ENCODE measurements at places on chromosomes 4 and X.

GRCh38 chr4:8739317-8739716 is 132.3 kb downstream of the HMX1 start:
- no peak for DNase-seq

- DNase-seq = no peak
Observed at GRCh38 chrX:21770631-21771321, 12.9 kb upstream of the SMPX start.

- DNase-seq = no peak
Observed at GRCh38 chr4:3385711-3386420, 55.9 kb upstream of the HGFAC start.

- no peak for DNase-seq
Observed at GRCh38 chrX:132231587-132231986, 12.3 kb upstream of the RAP2C start.

GRCh38 chr4:177222781-177223180 is 86.9 kb upstream of the NEIL3 start:
- no peak for DNase-seq

- no peak for DNase-seq
Observed at GRCh38 chr4:140789759-140790158, 33.6 kb upstream of the TBC1D9 start.

DNA sequence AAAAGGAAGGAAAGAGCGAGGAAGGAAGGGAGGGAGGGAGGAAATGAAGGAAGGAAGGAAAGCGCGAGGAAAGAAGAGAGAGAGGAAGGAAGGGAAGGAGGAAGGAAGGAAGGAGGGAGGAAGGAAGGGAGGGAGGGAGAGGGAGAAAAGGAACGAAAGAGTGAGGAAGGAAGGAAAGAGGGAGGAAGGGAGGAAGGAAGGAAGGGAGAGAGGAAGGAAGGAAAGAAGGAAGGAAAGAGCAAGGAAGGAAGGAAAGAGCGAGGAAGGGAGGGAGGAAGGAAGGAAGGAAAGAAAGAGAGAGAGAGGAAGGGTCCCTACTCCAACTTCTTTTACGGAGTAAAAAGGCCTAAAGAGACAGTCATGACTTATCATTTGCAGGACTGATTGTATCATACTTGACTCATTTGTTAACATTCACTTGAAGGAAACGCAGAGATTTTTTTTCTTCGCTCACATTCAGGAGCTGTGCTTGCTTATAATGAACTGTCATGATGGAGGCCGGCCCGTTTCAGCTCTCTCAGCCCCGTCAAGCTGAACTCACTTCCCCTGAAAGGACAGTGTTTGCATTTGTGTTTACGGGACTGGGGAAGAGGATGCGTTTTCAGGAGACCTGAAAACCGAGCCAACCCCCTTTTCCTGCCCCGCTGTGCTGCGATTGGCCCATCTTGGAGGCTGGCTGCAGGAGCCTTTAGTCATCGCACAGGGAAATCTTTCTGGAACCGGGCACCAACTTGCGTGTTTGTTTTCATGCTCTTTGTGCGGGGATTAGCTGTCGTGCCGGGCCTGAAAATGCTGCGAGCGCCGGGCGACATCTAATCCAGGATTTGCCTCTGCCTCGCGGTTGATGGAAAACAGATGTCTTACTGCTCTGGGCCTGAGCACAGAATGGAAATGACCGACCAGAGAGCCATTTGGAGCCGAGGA is 17.8 kb downstream of the TRIM2 start:
- no peak for DNase-seq

DNA sequence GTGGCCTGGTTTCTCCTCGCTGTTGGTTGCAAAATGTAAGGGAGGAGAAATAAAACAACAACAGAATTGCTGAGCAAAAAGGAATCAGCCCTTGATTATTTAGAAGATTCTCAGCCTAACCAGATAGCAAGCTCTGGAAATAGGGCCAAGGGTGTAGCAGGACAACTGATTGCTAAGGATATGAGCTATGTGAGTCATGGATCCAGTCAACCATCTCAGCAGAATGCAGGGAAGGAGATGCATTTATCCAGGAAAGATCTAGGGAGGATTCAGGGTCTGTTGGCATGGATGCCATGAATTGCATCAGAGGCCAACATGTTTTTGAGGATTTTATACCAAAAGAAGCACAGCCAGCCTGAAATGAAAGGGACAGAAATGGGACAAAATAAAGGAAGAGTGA is 2.2 kb upstream of the XAGE3 start:
- DNase-seq = no peak

- DNase-seq = no peak
Observed at GRCh38 chrX:12065251-12065650, 73.0 kb upstream of the FRMPD4 start.

DNA sequence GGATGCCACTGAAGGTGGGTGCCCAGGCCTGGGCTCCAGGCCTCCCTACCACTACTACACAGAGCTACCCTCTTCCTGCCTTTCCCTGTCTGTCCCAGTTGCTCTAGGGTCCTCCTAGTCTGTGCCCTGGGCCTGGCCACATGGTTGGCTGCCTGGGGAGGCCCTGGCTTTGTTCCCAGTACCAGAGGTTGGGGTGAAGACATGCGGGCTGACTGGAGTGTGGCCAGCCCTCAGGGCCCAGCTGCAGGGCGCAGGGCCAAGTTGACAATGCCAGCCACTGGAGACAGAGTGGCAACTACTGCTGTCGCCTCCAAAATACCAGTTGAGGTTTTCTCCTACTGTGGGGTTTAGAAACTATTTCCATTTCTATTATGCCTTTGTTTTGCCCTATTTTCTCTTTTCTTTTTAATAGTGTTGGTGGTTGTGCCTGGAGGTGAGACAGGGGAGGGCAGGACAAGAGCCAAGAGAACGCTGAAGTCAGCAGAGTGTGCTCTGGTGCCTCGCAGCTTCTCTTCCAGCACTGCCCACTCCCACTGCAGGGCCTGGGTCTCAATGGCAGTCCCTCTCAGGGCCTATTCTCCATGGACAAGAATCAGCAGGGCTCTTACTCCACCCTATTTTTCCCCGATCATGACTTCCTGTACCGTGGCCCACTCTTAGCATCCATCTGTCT is 32.2 kb upstream of the XPNPEP2 start:
- DNase-seq = no peak

DNA sequence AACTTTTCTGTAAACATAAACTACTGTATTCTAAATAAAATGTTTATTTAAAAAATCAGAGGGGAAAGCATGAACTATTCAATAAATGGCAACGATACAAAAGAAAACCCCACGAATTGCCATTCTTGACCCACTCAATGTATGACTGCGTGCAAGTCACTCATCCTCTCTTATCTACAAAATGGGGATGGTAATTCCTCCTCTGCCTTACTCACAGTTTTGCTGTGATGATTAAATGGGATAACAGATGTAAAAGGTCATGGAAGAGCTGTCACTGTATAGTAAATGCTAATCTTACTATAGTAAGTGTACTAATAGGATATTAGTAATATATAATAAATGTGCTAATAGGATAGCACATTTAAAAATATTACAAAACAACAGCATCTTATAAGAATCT is 173.4 kb downstream of the SCFD2 start:
- DNase-seq = no peak

DNA sequence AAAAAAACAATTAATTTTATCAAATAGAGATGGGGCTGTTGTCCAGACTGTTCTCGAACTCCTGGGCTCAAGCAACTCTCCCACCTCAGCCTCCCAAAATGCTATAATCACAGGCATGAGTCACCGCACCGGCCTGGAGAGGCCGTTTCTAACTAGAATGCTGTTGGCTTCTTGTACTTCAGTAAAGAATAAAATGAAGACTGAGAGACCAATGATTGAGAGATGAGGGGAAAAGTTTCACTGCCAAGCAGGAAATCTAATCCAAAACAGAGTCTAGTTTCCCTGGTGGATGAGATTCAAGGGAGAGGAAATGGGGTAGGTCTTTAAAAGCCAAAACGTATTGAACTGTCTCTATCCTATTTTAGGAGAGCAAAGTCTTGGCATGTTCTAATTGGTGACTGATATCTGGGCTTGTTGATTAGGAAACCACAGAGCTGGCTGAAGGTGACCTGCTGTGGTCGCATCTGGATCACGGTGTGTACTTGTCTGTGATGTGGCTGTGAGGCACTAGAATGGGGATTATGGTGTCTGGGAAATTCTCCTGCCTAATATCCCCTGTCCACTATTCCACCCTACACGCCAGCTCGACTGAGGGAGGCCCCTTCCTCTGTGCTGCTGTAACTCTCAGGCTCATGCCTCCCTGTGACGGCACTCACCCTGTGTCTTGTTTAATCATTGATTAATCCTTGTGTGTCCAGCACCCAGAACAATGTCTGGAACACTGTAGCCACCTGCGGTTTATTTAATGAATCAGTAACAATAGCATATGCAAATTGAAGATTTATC is 15.0 kb upstream of the TRIM2 start:
- no peak for DNase-seq

- DNase-seq = no peak
Observed at GRCh38 chr4:56744030-56744429, 62.9 kb upstream of the HOPX start.

- no peak for DNase-seq
Observed at GRCh38 chr4:121554382-121554781, 142.4 kb downstream of the ANXA5 start.

DNA sequence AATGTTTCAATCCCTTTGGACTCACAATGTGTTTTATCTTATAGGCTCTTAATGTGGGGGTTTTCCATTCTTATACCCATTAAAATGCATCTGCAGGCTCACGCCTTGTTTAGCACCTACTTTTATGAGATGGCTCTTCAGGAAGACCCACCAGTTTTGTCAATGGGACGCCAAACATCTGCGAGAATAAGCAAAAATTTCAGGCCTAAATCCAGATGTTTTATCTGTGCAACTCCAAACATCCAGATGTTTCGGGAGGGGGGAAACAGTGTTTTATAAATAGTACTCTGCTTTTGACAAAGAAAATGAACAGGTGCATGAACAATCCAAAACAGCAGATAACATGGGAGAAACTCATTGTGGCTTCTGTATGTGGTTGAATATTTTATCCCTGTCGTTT is 342.8 kb downstream of the DHX15 start:
- DNase-seq = no peak

- DNase-seq = no peak
Observed at GRCh38 chr4:177587989-177588388, 145.8 kb upstream of the AGA start.

DNA sequence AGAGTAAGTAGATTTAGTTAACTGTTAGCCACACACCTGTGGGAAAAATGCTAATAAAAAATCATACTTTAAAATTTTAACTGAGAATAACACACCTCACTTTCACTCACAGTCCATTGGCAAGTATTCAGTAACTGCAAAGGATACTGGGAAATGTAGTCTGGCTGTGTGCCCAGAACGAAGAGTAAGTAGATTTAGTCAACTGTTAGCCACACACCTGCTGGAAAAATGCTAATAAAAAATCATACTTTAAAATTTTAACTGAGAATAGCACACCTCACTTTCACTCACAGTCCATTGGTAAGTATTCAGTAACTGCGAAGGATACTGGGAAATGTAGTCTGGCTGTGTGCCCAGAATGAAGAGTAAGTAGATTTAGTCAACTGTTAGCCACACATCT is 178.4 kb upstream of the NWD2 start:
- no peak for DNase-seq

- DNase-seq = no peak
Observed at GRCh38 chr4:1472911-1473518, 66.8 kb upstream of the NKX1-1 start.

DNA sequence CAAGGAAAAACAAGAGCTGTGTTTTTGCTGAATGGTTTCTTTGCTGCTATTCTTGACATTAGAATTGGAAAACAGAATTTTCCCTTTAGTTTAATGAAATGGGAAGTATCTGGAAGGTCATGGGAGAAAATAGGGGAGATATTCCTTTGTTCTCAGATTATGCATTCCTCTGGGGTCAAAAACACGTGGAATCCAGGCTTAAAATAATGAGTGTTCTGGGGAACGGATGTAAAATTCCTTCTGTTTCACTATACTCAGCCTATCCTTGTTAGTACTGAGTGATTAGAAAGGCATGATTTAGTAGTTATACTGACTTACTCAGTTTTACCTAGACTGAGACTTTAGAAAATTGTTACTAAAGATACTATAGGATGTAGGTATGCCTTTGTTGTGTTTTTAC is 107.3 kb downstream of the ARHGAP10 start:
- DNase-seq = no peak

DNA sequence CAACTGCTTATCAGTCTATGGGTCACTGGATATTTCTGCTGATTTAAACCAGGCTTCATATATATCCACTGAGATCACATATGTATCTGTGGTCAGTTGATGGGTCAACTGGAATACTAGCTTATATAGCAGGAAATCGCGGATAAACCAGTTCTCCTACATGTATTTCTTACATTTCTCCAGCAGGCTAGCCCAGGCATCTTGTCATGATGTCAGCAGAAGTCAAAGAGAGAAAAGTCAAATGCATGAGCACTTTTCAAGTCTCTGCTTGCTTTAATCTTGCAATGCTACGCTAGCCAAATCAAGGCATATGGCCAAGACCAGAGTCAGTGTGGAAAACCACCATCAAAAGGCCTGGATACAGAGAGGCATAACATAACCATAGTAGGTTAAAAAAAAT is 1008.8 kb upstream of the DIAPH2 start:
- no peak for DNase-seq

GRCh38 chr4:23978002-23978401 is 88.2 kb upstream of the PPARGC1A start:
- no peak for DNase-seq

DNA sequence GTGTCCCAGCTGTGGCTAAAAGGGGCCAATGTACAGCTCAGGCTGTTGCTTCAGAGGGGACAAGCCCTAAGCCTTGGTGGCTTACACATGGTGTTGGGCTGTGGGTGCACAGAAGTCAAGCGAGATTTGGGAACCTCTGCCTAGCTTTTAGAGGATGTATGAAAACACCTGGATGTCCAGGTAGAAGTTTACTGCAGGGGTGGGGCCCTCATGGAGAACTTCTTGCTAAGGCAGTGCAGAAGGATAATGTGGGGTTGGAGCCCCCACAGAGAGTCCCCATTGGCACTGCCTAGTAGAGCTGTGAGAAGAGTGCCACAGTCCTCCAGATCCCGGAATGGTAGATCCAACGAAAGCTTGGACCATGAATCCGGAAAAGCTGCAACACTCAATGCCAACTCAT is 40.5 kb downstream of the UBA6 start:
- no peak for DNase-seq

- DNase-seq = no peak
Observed at GRCh38 chrX:146481735-146482134, 327.8 kb upstream of the CXorf51B start.

GRCh38 chr4:2733001-2733843 is 22.9 kb downstream of the TNIP2 start:
- DNase-seq = no peak

DNA sequence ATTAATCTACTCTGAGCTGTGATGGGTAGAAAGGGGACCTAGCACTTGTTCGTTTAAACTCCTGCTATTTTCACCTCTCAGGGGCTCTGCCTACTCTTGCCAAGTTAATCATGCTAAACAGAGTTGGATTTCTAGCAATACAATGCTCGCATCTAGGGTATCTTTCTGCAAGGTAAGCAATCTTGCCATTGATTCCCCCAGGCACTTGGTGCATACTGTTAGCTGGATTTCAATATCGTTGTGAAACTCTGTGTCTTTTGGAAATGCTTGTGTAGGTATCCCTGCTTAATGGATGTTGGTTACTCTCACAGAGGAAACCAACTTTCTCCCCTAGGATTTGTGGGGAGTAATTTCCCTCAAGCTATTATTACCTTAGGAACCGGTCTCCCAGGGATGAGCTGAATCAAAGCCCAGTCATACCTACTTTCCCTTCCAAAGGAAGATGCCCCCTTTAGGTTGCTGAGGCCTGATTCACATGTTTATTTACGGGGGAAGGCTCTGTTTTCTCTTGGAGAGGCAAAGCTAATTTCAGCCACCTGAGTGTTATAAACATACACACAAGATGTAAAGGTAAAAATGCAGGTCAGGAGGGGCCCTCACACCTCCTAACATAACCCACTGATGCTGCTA is 366.8 kb downstream of the FBXW7 start:
- DNase-seq = no peak

All from NCI-H1436 (cell line).